ENCODE measurements at places on chromosomes 5 and 9. TPM values are rescaled to one million over a fixed set of nuclear protein-coding genes. Genes with fewer than 3 reads are reported as not detected.

The ENG gene
- total RNA-seq, result 8.1 TPM

The NFIL3 gene
- total RNA-seq, result 26.3 TPM

The PCDHA10 gene
- total RNA-seq, result 18.6 TPM

DNA sequence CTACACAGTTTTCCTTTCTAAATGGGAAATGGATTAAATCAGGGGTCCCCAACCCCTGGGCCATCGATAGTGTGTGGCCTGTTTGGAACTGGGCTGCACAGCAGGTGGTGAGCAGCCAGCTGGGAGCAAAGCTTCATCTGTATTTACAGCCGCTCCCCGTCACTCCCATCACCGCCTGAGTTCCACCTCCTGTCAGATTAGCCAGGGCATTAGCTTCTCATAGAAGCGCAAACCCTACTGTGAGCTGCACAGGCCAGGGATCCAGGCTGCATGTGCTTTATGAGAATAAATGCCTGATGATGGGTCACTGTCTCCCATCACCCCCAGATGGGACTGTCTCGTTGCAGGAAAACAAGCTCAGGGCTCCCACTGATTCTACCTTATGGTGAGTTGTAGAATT, 41.2 kb upstream of the FLT4 start:
- no peak for DNase-seq

- DNase-seq, result peak; percentile 48
Observed at GRCh38 chr5:5886812-5887486, 464.5 kb downstream of the ICE1 start.

DNA sequence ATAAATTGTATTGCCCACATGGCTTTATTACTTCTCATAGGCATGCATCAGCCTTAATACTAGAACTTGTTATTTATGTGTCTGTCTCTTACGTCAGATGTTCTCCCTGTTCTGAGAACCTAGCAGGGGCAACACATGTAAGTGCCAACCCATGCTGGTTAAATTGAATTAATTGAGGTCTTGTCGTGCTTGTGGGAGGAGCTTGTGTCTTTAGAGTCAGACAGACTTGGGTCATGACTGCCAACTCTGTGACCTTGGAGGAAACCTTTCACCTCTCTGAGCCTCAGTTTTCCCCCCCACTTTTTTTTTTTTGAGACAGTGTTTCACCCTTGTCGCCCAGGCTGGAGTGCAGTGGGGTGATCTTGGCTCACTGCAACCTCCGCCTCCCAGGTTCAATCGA, 2.2 kb upstream of the MEGF9 start:
- no peak for DNase-seq

- no peak for DNase-seq
Observed at GRCh38 chr5:111535879-111536549, 23.7 kb upstream of the STARD4 start.

- DNase-seq, result no peak
Observed at GRCh38 chr5:1000329-1000728, 8.3 kb upstream of the NKD2 start.

- no peak for DNase-seq
Observed at GRCh38 chr5:79924936-79925893, 65.8 kb downstream of the MTX3 start.

- no peak for DNase-seq
Observed at GRCh38 chr5:3391210-3391609, 204.4 kb upstream of the IRX1 start.
